Cerebellar cortex (tissue), 1 donor: ENCODE measurements at places on chromosomes 6 and 20.

DNA sequence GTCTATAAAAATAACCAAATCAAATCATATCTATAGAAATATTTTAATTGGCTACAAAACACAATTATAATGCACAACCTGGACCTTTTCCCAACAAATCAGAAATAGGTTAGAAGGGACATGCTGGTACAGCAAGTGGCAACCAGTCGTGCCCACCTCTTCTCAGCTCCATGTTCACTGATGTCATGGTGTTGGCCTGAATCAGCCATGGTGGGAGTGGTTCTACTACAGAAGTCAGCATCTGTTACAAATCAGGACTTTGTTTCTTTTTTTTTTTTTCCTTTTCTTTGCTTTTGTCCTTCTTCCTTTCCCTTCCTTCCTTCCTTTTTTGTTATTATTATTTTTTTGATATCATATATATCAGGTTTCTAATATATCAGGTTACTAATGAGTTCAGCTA, 91.2 kb downstream of the RALGAPA2 start:
- DNase-seq, result no peak

- DNase-seq, result no peak
Observed at GRCh38 chr20:49542514-49542991, 25.4 kb downstream of the PTGIS start.

- DNase-seq, result no peak
Observed at GRCh38 chr20:1417790-1418189, 24.9 kb upstream of the FKBP1A start.

DNA sequence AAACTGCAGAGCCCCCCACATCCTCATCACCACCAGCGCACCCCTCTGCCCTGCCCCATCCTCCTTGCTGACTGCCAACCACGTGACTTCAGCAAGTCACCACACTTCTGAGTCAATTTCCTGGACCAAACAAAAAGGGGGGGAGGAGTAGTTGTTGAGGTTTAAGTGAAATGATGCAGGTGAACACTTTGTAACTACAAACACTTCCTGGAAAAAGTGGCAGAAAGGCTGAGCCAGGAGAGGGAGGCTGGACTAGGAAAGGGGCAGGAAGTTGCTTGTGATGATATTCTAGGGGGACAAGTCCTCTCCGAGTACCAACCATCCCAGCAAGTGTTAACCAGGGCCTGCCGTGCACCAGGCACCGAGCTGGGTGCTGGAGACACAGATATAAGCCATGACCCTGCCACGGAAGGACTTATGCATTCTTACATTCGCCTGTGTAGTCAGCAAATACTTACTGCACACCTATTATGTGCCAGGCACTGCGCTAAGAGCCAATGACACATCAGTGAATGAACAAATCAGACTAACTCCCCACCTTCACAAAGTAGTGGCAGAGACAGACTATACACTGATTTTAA, 67.3 kb downstream of the PREX1 start:
- DNase-seq, result no peak

DNA sequence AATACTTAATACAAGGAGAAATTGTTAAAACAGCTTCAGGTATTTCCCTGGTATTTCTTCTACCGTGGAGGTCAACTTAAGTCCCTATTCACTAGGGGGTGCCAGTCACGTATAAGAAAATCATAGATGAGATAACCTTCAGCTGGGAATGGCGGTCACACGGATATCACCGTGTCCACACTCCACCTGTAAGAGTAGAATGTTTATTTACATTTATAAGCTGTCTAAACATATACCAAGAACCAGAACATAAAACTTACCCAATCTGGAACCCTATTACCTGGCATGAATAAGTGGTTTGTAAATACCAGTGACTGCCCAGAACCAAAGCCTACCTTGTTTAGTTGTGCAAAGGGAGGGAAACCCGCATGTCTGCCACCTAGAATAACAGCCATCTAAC, 1.9 kb upstream of the ELOVL4 start:
- DNase-seq, result peak; percentile 74

GRCh38 chr6:135311446-135312200, 130.5 kb downstream of the MYB start:
- DNase-seq, result peak; percentile 48

DNA sequence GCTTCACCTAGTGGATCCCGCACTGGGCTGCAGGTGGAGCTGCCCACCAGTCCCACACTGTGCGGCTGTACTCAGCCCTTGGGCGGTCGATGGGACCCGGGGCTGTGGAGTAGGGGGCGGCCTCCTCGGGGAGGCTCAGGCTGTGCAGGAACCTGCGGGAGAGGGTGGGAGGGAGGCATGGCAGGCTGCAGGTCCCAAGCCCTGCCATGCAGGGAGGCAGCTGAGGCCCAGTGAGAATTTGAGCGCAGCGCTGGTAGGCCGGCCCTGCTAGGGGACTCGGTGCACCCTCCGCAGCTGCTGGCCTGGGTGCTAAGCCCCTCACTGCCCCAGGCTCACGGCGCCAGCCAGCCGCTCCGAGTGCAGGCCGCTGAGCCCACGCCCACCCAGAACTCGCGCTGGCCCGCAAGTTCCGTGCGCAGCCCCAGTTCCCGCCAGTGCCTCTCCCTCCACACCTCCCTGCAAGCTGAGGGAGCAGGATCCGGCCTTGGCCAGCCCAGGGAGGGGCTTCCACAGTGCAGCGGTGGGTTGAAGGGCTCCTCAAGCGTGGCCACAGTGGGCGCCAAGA, 1407.6 kb downstream of the EPHA7 start:
- DNase-seq, result no peak

- no peak for DNase-seq
Observed at GRCh38 chr20:3183896-3184612, 10.7 kb upstream of the LZTS3 start.

DNA sequence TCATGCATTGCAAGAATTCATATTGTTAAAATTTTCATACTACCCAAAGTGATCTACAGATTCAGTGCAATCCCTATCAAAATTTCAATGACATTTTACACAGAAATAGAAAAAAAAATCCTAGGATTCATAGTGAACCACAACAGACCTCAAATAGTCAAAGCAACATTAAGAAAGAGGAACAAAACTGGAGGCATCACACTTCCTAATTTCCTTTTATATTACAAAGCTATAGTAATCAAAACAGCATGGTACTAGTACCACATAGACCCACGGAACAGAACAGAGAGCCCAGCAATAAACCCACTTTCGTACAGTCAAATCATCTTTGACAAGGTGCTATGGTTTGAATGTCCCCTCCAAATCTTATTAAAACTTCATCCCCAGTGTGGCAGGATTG, 39.7 kb downstream of the NTSR1 start:
- no peak for DNase-seq

- peak; percentile 57 for DNase-seq
Observed at GRCh38 chr6:170456886-170457698, 96.0 kb downstream of the PSMB1 start.

DNA sequence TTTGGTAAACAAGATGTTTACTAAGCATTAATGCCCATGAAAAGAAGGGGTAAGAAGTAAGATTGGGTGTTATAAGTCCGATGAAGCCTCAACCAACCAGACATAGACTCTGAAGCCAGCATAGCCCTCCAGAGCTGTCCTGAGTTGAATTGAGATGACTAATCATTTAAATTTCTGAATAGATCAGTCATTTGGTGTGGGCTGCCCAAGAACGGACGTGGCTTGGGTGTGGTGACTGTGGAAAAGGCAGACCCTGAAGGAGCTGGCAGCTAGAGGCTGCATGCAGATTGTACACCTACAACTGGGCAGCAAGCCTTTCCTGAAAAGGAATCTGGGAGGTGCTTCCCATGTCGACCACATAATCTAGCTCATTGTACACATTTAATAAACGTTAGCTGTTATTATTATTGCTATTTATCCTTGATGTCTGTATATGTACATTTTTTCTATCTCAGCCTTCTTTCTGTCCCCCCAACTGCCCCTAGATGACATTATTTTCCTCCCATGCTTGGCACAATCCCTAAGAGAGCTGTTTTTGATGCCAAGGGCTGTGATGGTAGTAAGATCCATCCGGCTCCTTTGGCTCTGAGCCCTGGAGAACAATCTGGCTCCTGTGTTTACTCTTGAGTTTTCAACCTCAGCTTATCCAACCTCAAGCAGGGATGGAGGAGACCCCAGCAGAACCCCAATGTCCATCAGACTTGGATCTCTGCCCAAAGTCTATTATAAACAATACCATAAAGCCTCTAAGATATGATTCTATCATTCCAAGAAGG, 57.6 kb upstream of the JAG1 start:
- peak; percentile 92 for DNase-seq
